ENCODE measurements at places on chromosomes 11 and 22.

DNA sequence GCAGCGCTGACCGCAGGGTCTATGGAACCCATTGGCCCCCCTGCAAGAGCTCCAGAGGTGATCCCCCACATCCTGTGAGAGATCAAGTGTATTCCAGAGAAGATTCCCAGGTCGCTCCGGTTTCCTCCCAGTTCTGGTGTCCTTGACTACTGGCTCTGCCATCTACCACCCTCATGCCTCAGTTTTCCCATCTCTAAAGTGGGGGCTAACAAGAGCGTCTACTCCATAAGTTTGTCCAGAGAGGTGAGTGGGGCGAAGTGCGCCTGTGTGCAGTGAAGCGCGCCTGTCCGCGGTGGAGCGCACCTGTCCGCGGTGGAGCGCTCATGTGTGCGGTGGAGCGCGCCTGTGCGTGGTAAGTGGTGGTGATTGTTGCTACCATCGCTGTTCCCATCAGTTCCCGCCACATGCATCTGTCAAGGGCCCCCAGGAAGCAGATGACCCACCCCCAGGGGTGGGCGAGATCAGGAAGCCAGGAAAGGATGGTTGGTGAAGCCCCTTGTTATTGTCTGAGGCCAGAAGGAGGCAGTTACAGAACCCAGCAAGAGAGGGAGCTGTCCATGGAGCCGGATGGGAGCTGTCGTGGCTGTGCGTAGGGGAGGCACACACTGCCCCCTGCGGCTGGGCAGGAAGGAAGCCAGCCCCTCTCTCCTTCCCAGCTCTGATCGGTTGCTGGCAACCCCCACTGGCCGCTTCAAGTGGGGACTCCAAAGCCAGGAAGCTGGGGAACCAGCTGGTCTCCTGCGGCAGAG is 73.2 kb upstream of the FGF3 start:
- no peak for DNase-seq

GRCh38 chr11:72451831-72452376 is 17.6 kb upstream of the CLPB start:
- DNase-seq = no peak

- DNase-seq = no peak
Measured at GRCh38 chr22:41405588-41405987, 23.8 kb downstream of the TEF start.

GRCh38 chr22:19898831-19899567 is 42.6 kb upstream of the COMT start:
- DNase-seq = no peak

DNA sequence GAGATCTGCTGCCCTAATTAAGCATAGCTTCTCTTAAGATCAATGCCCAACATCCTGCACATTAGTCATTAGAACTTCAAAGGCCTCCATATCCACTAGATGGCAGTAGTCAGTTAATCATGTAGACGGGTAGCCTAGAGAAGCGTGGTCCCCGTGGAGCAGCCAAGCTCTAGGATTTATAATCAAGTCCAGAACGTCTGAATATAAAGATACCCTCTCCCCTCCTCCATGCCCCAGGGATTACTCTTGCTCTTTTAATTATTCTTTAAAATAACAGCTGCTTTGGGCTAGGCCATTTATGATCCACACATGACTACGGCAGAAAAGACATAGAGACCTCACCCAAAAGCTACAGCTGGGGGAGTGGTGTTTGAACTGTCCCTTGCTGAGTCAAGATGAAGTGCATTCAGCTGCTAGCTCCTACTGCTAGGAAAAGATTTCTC is 327.6 kb upstream of the PLET1 start:
- peak; percentile 87 for DNase-seq

GRCh38 chr11:59053387-59053786 is 32.7 kb upstream of the GLYATL1B start:
- DNase-seq = peak; percentile 39

DNA sequence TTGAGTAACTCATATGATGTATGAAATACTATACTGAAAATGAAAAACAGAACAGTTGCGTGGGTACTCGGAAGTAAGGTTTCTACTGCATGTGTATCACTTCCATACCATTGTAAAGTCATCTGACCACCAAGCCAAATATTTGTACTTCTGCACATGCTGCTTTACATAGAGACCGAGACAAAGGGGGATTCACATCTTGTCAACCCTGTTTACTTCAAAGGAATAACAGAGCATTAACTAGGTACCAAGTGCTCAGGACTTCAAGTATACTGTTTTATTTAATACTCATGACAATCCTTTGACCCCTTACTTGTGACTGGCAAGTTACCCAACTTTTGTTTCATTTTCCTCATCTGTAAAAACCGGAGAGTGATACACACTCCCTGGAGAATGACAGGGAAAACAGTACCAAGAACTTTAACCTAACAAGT is 9.9 kb downstream of the MAPK1 start:
- DNase-seq = no peak

- DNase-seq = no peak
Measured at GRCh38 chr11:109584001-109584972, 162.3 kb downstream of the C11orf87 start.

DNA sequence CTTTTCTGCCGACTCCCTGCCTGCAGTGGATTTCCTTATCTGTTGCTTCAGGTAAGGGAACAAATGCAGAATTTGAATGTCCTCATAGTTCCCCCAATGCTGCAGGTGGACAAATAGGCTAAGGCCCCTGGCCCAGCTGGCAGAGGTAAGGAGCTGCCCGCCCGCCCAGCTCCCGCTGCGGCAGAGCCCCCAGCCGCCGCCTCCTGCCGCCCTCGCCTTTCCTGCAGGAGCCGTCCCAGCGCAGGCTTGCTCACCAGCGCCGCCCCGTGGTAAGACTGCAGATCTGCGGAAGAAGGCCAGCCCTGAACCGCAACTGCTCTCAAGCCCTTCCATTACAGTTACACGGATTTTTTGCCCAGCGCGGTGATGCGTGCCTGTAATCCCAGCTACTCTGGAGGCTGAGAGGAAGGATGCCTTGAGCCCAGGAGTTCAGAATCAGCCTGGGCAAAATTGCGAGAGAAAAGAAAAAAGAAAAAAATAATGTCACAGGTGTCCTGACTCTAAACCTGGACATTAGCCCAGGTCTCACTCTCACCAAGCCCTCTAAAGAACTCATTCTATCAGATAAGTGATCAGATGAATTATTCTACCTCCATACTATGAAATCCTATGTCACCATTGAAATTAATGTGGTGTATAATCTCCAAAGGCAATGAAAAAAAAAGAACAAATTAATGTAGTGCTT is 51.2 kb upstream of the EMID1 start:
- peak; percentile 35 for DNase-seq

DNA sequence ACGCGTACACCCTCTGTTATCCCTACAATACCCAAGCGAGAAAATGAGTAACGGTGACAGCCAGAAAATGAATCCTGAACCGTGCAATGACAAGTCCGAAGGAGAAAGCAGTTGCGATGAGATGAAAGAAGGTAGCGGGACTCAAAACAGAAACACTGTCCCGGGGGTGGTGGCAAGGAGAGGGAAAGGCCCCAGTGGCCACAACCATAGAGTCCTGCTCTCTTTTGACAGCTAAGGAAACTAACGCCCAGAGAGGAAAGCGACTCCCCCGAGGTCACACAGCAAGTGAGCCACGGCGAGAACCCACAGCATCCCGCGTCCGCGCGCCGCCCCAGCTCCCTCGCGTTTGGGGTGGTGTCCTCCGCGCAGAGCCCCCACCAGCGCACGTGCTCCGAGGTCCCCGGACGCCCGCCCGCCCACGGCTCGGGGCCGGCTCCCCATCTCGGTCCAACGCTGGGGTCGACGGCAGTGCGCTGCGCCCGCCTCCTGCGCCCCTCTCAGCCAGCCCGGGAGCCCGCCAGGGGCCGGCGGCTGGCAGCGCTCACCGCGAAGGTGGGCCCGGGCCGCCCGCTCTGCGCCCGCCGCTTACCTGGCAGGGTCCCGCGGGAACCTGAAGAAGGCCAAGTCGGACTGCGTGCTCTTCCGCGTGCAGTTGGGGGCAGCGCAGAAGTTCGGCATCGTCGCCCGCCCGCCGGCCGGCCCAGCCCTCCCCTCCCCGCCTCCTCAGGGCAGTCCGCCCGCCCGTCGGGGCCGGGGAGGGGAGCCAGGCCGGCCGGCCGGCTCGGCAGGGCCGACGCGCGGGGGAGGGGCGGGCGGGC is 564 bp downstream of the THAP12 start:
- DNase-seq = no peak

DNA sequence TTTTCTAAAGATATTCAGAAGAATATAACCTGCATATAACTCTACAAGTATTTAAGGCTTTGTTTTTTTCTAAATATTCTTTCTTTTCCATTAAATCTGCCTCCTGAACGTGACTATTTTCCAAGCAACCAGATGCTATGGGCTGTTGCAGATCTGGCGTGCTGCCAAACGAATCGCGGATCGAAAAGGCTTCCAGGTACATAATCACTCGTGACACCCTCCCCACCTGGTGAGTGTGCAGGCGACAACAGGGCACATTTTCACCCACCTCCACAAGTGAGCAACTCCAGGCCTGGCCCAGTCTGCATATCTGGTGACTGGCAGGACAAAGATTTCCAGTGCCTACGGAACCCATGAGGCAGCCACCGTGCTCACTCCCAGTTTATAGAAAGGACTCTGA is 660.1 kb downstream of the OPCML start:
- no peak for DNase-seq

- no peak for DNase-seq
Measured at GRCh38 chr11:34464591-34465051, 25.9 kb downstream of the CAT start.

- no peak for DNase-seq
Measured at GRCh38 chr22:48044487-48045060, 1282.1 kb downstream of the TBC1D22A start.

- no peak for DNase-seq
Measured at GRCh38 chr11:22633354-22633902, 7.8 kb upstream of the FANCF start.

DNA sequence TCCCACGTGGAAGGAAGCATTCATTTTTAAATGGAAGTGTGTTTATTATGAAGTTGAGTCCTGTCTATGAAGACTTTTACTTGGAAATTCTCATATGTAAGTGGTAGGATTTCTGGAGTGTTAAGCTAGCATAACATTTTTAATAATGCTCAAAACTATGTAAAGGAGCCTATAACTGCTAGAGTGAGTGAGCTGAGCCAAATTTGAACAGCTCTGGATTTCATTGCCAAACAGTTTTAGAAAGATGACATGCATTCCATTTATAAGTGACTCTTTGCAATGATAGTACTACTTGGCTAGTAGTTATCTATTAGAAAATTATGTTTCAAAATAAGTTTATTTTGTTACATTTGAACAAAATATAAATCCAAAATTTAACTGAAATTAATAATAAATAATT is 721.2 kb downstream of the LUZP2 start:
- no peak for DNase-seq

GRCh38 chr11:71330996-71331395 is 78.6 kb upstream of the SHANK2 start:
- no peak for DNase-seq

- peak; percentile 79 for DNase-seq
Measured at GRCh38 chr22:24506802-24507438, 11.8 kb downstream of the UPB1 start.

- no peak for DNase-seq
Measured at GRCh38 chr11:107252429-107253161, 205.0 kb downstream of the CWF19L2 start.

DNA sequence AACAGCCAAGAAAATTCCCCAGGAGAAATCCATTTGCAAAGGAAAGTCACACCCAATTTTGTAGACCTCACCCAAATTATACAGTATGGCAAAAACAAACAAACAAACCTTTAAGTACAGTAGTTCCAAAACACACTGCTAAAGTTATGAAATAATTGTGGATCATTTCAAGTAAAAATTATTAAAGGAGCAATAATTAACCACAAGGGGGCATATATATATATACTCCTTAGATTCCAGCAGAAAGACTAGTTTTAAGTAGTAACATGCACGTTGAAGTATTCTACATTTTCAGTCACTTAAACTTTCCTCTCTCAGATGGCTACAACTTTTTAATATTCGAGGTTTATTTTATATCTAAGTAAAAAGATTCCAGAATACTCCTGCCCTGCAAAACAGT is 26.8 kb downstream of the RNF141 start:
- no peak for DNase-seq

GRCh38 chr11:85718991-85719807 is 33.2 kb upstream of the CCDC89 start:
- peak; percentile 95 for DNase-seq

DNA sequence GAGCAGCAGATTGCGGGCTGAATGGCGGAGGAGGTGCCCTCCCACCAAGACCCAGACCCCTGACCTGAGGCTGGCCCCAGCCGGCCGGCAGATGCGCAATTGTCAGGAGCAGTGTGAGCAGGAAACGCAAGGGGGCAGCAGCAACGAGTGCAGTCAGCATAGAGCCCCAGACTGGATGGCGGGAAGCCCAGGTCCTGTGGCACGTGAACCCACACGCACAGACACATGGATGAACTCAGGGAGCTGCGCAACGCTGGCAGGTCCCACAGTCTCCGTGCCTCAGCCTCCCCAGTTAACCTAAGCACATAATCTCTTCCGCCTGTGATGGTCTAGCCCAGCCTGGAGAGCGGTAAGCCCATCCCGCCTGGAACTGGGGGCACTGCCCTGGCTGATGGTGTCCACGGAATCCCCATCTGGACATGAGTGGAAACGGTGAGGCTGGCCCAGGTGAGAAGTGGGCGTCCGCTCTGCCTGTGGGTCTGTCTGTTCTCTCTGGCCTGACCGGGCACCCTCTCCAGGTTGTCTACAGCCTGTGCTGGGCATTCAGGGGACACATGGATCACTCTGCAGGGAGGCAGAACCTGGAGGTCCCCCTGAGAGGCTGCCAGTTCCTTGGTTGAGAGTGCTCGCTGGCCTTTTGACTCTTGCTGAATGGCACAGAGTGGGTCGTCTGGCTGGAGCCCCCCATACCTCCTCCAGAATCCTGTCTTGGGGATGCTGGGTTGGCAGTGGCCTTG is 626 bp upstream of the TBX10 start:
- DNase-seq = peak; percentile 53

GRCh38 chr22:44147821-44148574 is 32.7 kb upstream of the PARVG start:
- peak; percentile 12 for DNase-seq

DNA sequence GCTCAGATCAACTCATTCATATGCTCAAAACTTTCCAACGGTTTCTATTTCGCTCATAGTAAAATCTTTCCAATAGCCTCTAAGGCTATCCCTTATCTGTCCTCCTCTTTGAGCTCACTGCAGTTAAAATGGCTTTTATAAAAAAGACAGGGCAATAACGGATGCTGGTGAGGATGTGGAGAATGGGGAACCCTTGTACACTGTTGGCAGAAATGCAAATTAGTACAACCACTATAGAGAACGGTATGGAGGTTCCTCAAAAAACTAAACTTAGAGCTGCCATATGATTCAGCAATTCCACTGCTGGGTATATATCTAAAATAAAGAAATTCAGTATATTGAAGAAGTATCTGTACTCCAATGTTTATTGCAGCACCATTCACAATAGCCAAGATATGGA is 345.6 kb downstream of the DLG2 start:
- no peak for DNase-seq

Data from H4 (cell line).